ENCODE measurements at places on chromosomes 4 and X.

DNA sequence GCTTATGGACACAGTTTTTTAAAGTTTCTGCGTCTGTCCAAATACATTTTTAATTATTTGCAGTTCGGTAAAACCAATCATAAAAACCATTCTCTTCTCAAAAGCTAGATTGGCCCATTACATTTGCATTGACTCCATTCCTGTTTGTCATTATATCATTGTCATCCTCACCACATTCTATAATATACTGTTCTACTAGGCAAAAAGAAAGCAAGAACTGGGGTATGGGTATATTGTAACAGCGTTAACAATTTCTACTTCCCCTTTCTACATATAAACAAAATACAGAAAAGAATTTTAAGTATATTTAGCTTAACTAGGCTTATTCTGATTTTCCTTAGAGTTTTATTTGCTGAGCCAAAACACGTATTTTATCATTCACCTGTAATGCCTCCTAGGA, 91.8 kb downstream of the RAP1GDS1 start:
- DNase-seq, result no peak

- DNase-seq, result no peak
Measured at GRCh38 chr4:53015681-53016080, 153.6 kb downstream of the RASL11B start.

DNA sequence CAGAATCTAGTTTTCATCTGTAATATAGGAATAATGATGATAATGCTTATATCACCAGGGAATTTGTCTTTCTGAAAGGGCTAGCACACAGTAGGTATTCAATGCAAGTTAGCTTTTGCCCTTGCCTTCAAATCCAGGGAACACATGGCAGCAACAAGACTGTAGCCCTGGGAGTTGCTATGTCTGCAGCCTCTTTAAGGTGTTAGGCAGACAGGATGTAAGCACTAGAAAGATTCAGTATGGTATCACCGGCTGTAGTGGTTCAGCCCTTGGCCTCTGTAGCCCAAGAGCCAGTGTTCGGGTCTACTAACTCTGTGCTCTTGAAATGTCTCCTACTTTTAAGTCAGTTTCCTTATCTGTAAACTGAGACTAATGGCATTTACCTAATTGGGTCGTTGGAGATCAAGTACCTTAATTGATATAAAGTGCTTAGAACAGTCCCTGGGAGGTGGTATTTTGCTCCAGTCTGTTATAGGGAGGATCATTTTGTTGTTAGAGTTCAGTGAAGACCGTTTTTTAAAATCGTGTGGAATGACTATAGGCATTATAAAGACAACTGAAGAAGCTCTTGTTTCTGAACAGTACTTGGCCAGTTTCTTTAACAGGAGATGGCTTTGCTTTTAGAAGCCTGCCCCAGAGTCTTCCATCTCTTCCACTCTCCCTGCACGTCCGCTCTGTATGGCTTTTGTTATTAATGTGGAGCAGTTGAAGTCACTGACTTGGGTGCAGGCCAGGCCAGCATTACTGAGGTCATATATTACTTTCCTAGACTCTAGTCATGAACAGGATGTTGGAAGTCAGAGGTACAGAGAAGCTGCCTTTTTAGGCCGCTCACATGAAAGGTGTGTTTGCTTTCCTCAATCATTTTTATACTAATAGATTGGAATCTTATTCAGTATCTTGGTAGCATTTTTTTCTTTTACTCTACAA, 44.8 kb downstream of the GAB1 start:
- DNase-seq, result no peak

DNA sequence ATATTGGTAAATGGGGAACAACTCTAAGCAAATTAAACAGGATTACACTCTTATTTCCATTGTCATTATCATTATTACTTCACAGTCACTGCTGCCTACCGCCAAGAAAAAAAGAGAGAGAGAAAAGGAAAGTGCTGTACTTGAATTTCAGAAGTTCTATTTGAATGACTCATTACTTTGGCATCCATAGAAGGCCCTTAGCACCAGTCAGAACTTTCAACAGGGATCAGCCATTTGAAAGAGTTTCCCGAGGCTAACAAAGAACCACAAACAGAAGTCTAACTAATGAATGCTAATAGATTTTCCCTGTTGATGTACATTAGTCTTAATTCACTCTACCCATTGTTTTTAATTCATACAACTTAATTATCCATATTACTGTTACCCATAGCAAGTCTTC, 116.3 kb downstream of the SHROOM4 start:
- DNase-seq, result no peak

- no peak for DNase-seq
Measured at GRCh38 chr4:15336410-15337167, 91.2 kb upstream of the C1QTNF7 start.

DNA sequence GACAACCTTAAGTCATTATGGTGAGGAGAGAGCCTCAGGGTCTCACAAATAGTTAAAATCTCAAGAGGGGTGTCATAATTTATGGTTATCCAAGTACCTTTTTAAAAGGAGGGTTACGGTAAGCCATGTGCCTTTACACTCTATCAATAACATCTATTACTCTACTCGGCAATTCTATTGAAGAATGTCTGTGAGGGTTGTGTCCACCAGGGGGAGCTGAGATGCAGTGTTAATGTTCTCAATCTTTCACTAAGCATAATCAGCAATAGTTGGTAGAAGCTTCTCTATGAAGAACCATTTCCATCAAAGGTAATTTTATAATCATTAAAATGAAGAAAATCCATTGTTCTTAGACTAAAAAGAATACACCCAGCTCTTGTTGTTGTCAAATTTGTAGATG, 457.4 kb downstream of the CENPC start:
- no peak for DNase-seq

DNA sequence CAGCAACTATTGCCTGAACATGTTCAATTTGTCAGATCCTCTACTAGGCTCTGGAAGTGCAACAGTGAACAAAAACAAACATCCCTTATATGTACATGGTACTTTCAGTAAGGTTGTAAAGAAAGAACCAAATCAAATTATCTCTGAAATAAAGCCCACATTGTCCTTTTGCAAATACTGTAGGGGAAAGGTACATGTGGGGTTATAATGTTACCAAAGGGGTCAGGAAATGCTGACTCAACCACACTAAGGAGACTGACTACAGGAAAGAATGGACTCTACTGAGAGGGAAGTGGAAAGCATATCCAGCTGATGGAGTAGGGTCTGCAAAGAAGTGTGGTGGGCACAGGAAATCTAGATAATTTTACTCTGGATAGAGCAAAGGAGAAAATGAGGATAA, 61.5 kb downstream of the PCDH18 start:
- no peak for DNase-seq

GRCh38 chrX:154123241-154124219, 20.5 kb upstream of the OPN1LW start:
- DNase-seq, result peak; percentile 55

GRCh38 chr4:159451006-159451405, 348.1 kb downstream of the RAPGEF2 start:
- DNase-seq, result no peak

GRCh38 chr4:176377780-176378179, 58.0 kb downstream of the SPCS3 start:
- no peak for DNase-seq

- no peak for DNase-seq
Measured at GRCh38 chrX:2502668-2503519, 2.1 kb upstream of the DHRSX start.

DNA sequence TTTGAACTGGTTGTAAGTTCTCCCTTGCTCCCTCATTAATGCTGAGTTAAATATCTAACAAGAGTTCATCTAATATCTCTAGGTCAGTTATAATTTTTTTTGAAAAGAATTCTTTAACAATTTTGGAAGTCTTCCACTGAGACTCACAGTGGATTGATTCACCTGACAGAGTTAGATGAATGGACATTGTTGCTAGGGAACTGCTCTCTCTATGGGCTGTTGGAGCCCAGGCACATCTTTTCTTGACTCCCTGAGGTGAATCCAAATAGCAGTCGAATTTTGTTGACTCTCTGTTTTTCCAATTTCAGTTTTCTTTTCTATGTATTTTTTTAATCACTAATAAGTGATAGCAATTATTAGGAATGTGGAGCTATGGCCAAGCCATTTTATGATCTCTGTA, 996.1 kb upstream of the PABPC4L start:
- no peak for DNase-seq
